ENCODE measurements at places on chromosomes 2 and 18.
A peak's percentile ranks its signal among the peaks of the same experiment; 100 is the strongest.

DNA sequence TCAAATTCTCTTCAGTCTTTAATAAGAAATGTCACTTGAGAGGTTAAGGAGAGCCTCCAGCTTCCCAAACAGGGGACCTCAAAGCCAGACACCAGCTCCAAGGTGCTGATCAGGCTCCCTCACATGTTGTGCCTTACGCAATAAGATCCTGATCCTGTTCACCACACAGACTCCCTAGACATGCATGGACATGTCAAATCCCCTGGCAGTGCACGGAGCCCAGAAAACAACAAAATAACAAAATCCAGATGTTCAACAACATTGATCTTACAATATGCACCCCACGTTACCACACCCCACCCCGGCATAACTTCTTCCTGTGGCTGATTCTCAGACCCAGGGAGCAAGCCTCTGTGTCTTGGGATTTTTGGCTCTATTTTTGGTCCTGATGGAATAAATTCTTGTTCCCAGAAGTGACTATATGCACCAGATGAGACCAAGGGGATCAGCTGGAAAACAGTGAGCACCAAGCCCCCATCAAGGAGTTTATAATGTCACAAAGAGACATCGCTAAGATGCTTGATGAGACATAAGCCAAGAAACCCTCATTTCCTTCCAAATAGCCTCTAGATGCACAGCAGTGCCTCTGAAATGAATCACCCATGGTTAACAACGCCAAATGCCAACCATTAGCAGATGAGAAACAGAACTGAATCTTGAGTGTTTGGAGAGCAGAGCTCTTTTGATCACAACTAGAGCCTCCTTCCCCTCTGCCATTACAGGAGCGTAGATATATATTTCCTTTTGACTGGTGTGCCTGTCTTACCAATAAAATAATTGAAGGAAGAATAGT is 198.2 kb downstream of the PRKCE start:
- DNase-seq: no peak

DNA sequence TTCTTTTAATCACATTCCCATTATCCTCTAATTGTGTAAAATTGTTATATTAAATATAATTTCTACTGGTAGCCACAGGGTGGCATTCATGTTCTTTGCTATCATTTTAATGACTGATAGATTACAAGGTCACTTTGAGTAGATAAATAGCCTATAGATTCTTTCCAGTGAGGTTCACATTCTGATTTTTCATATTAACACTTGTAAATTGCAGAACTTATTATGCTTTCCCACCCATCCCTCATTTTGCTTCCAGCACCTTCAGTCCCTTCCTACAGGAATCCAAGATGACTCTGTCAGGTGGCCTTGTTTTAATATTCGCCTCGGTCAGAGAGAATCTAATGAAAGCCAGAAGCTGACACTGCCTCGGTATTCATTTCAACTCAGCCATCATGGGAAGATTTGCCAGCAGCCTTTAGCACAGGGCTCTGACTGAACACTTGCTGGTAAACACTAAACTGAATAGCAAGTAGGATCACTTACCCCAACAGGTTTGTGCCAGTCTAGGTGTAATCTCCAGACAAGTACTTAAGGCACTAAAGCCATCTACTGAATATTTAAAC is 101.2 kb upstream of the FSHR start:
- DNase-seq: no peak

DNA sequence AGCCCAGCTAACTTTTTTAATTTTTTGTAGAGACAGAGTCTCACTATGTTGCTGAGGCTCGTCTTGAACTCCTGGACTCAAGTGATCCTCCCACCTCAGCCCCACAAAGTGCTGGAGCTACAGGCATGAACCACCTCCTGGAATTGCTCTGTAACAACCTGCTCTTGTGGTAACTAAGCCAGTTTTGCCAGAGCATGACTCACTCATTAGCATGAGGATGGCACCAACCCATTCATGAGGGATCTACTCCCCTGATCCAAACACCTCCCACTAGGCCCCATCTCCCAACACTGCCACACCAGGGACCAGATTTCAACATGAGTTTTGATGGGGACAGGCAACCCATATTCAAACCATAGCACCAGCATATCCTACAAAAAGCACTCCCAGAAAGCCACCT is 348.9 kb upstream of the RAB12 start:
- no peak for DNase-seq

- DNase-seq: peak; percentile 46
Measured at GRCh38 chr2:72920318-72921087, 3.2 kb downstream of the EMX1 start.

- no peak for DNase-seq
Measured at GRCh38 chr2:233033672-233034071, 1.2 kb downstream of the NEU2 start.

DNA sequence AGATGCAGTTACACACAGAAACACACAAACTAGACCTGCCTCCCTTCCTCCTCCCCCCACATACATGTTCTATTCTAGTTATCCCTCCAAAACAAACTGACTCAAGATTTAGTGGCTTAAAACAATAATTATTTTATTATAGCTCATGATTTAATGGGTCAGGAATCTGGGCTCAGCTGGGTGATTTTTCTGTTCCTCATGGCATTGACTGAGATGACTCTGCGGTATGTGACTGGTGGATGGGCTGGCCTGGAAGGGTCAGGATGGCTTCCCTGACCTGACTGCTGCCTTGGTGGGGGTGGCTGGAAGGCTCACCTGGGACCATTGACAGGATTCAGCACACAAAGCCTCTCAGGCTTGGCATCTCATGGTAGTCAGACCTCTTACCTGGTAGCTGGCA is 33.7 kb upstream of the NTSR2 start:
- no peak for DNase-seq

DNA sequence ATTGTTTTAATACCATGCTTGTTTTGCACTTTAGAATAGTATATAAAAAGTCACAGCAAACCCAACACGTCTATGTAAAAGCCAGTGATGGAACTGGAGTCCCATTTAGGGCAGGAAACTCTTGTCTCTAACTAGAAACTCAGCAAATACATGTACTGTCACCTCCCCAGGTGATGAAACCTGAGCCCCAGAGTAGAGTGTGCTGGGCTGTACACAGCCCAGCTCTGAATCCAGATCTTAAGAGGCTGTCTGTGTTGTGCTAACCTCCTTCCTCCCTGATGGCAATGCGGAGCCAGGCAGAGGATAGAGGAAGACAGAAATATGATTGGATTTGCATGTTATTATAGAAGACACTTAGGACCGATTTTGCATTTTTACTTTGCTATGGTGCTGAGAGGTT is 317.5 kb upstream of the TRIB2 start:
- no peak for DNase-seq

GRCh38 chr2:184549153-184549552 is 49.2 kb upstream of the ZNF804A start:
- DNase-seq: no peak

DNA sequence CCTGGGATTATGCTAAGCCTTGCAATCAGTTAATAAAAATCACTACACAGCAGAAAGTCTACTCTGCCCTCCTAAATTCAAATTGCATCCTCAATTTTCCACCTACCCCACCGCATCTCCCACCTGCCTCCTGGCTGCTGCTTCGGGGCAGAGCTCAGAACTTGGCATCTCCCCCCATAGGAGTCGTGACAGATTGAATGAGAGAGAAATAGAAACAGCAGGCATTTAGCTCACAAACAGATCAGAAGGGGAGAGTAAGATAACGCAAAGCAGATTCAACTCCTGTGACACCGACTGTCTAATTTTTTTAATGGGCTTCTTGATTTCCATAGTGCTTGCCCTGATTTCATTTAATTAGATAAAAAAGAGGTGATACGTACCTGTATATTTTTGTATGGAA is 24.7 kb upstream of the LRRC30 start:
- no peak for DNase-seq

DNA sequence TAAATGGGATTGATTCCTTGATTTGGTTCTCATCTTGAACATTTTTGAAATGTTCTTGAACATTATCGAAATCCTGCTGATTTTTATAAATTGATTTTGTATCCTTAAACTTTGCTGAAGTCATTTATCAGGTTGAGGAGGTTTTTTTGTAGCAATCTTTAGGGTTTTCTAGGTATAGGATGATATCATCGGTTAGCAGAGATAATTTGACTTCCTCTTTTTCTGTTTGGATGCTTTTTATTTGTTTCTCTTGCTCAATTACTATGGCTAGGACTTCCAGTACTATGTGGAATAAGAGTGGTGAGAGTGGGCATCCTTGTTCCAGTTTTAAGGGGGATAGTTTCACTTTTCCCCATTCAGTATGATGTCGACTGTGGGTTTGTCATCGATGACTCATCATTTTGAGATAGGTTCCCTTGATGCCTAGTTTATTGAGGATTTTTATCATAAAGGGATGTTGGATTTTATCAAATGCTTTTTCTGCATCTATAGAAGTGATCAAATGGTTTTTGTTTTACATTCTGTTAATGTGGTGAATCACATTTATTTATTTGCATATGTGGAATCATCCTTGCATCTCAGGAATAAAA is 201.5 kb upstream of the ZSWIM2 start:
- no peak for DNase-seq

- DNase-seq: no peak
Measured at GRCh38 chr2:74576863-74577229, 22.3 kb downstream of the DOK1 start.

GRCh38 chr2:107589079-107589491 is 237.6 kb upstream of the RGPD4 start:
- DNase-seq: no peak

GRCh38 chr18:23321996-23322395 is 131.1 kb upstream of the RIOK3 start:
- no peak for DNase-seq

DNA sequence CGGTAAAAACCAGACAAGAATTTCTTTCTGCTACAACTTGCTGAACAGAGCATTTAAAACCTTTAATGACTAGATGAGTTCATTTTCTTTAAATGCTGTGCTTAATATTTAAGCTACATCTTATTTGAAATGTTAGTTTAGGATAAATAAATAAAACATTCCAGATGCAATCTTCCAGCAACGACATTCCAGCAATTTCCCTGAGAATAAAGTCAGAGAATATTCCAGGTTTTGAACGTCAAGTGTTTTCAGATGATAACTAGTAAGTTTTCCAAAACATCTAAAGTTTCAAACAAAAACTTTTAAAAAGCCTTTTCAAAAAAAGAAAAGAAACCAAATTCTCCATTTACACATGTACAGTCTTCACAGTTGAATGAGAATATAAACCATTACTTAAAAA is 104.8 kb downstream of the PPP1R1C start:
- no peak for DNase-seq

DNA sequence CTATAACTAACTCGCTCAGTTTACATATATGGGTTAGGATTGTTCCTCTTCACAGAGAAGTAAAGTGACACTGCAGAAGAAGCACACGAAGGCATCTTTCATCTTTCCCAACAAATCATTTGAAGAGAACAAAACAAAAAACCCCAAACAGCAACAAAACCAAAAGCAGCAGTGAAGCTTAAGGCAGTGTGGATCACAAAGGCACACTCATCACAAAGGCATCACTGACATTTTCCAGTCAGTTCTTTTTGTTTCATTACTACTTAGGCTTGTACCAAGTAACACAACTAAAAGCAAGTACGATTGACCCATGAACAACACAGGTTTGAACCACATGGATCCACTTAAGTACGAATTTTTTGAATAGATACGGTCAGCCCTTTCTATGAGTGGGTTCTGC is 75.7 kb downstream of the RNF152 start:
- no peak for DNase-seq

GRCh38 chr2:69149631-69150215 is 136.7 kb downstream of the ANTXR1 start:
- DNase-seq: no peak

DNA sequence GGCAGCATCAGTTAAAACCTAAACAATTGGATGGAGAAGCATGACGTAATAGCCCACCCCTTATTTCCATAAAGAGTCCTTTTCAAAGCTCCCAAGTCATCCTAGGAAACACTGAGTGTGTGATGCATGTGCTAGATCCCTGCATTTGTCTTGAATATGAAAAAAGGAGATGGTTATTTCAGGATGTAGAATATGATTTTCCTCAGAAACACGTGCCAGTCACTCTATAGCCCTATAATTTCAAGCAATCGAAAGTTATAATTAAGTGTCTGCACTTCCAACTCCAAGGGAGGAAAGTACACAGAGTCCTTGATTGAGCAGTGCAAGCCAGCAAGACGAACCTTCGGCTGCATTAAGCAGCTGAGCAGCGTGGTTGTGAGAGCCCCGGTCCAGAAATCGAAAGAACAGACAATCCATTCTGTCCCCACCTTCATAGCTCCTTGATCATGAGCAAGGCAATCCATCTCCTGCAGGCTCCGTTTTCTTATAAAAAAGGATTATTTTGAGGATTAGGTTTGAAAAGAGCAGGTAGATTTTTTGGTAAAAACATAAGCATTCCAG is 287.7 kb downstream of the FBXO15 start:
- DNase-seq: no peak

DNA sequence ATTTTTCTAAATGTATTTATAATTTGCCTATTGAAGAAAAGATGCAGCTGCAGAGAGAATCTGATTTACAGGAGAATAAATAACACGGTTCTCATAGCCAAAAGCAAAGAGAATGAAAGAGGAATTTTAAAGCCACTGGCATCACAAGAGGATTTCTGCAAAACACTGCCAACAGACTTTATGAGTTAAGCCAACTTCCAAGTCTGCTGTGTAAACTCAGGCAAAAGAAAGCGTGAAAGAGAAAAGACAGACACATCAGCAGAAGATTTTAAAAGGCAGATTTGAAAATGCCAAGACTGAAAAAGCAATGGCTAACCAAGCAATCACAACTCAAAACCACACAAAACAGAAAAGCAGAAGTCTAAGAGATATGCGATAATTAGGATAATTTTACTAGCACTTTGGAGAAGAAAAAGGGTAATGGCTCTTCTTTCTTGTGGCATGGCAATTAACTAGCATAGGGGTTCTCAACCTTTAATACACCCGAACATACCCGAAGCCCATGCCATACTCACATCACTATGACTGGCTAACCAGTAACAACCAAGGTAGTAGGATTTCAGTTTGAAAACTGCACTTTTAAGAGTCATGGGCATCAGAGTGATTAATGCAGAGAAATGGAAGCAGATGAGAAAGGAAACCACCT is 4.9 kb downstream of the DARS1 start:
- DNase-seq: no peak

DNA sequence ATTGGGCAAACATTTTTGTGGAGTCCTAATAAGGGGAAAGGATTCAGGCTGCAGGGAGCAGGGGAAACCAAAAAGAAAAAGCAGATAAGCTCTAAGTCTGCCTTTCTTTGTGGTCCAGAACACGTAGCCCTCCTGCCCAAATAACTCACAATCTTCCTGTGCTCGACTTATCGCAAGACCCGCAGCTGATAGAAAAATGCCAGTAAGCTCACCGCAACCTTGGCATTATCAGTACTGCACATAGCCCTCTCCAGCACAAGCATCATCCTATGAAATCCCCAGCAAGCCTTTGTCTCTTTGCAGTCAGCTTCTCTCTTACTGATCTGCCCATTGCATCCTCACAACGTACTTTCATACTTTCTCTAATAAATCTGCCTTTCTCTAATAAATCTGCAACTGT is 202.4 kb upstream of the HNRNPA3 start:
- no peak for DNase-seq

GRCh38 chr2:19607400-19607799 is 249.0 kb upstream of the OSR1 start:
- DNase-seq: no peak

Data from HuH-7.5 (cell line).